ENCODE measurements at places on chromosomes 11 and 22.

DNA sequence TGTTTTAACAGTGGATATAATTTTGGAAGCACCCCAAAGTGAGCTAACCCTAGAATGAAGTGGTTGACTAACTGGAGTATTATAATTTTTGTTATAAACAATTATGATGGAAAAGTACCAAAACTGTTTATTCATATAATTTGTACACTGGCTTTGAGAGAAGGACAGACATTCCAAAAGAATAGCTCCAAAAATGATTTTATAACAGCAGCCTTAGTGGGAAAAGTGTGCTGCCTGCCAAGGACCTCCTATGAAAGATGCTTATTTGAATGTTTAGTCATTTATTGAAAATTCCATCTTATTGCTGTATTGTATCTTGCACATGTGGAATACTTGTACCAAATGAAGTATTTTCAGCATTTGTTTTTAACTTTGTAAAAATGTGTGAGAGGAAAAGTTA is 169.8 kb downstream of the GUCY1A2 start:
- DNase-seq: no peak

- DNase-seq: no peak
These were observed 205.4 kb upstream of the SNX19 start for GRCh38 chr11:131121426-131122333.

DNA sequence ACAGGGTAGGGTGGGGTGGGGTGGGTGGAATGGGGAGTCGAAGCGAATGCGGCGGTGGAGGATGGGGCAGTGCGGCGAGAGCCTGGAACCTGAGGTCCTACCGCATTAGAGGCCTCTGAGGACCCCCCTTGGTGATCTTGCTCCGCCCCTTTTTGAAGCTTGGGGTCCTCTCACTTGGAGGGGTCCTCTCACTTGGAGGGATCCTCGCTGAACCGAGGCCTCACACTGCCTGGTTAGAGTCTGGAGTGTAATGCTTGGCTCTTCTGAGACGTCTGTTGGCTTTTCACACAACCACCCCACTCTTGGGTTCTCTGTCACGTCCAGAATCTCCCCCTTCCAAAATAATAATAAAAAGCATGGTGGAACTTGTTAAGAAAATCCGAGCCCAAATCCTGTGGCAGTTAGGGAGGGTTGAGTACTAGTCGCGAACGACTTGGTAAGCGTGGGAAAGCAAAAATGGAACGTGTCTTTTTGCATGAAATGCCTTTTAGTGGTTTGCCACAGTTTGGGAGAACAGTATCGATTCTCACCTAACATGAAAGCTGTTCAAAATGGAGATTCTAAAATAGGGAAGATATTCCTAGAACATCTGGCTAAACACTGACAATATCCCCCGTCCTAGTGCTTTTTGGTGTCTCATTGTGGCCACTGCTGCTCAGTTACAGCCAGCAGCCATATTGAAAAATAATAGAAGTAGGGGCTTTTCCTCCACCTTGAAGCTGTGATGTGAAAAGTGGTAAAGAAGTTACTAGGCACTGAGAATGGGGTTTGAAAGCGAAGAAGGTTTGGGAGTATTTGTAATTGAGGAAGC is 822 bp downstream of the RBX1 start:
- DNase-seq: no peak

GRCh38 chr11:117002639-117003299 is 95.5 kb downstream of the SIK3 start:
- no peak for DNase-seq

DNA sequence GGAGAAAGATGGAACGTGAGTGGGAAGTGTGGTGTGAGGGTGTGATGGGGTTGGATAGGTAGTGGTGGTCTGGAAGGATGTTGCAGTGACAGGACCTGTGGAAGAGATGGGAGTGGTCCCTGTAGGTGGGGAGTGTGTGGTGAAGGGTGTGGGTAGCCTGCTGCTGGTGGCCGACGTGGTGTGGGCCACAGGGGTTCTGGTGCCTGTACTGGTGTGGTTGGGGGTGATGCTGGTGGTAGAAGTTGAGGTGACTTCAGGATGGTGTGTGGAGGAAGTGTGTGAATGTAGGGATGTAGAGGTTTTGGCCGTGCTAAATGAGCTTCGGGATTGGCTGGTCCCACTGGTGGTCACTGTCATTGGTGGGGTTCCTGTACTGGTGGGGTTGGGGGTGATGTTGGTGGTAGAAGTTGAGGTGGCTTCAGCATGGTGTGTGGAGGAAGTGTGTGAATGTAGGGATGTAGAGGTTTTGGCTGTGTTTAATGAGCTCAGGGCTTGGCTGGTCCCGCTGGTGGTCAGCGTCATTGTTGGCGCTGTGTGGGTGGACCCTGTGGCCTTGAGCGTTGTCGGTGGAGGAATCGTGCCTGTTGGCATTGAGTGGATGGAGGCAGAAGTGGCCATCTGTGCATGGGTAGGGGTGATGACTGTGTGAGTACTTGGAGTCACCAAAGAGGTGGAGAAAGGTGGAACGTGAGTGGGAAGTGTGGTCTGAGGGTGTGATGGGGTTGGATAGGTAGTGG is 19.1 kb downstream of the MUC6 start:
- no peak for DNase-seq

DNA sequence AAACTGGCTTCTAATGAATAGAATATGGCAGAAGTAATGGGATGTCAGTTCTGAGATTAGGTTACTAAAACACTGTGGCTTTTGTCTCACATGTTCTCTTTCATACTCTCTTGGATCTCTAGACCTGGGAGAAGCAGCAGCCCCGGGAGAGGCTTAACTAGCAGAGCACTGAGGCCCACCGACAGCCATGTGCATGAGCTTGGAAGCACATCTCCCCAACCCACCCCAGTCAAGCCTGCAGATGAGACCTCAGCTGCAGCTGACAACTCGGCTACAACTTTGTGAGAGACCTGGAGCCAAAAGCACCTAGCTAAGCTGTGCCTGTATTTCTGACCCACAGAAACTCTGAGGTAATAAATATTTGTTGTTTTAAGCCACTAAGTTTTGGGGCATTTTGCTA is 100.8 kb downstream of the TRIM29 start:
- DNase-seq: no peak

DNA sequence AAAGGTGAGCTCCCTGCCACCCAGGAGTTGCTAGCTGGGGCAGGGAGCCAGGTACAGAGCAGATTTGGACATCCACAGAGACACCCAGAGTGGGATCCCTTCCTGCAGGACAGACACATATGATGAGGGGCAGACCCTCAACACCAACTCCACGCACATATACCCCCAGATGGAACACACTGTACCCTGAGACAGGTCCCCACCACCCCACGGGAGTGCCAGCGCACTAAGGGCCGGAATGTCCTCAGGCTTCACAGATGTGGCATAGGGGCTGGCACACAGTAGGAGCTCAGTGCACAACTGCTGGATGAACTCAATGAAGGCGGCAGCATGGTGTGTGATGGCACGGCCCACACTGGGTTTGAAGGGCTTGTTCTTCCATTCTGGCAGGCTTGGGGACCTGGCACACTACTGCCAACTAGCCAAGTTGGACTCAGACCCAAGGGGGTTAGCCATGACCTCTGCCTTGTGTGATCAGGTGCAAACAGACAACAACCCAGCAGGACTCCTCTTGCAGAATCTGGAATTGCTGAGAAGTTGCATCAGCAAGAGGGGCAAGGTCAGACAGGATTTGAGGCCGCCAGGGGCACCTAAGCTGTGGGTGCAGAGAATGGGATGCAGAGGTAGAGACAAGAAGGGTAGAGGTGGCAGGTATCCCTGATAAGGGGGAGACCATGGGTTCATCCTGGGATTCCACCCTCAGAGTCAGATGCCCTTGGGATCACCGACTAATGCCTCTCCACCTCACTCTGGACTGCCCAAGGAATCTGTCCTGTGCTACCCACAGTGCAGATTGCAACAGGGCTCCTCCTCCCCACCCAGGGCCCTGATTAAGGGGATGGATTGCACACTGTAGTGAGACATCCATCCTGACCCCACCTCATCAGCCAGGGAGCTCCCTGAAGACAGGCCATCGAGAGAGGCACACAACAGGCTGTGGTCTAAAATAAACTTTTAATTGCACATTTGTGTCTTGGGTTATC is 2.4 kb downstream of the C22orf15 start:
- DNase-seq: no peak

- DNase-seq: peak; percentile 25
These were observed 120.9 kb upstream of the ZC3H12C start for GRCh38 chr11:109972181-109972715.

- no peak for DNase-seq
These were observed 456 bp upstream of the SPI1 start for GRCh38 chr11:47378836-47379170.

- DNase-seq: no peak
These were observed 1.4 kb upstream of the TPP1 start for GRCh38 chr11:6620636-6621035.

DNA sequence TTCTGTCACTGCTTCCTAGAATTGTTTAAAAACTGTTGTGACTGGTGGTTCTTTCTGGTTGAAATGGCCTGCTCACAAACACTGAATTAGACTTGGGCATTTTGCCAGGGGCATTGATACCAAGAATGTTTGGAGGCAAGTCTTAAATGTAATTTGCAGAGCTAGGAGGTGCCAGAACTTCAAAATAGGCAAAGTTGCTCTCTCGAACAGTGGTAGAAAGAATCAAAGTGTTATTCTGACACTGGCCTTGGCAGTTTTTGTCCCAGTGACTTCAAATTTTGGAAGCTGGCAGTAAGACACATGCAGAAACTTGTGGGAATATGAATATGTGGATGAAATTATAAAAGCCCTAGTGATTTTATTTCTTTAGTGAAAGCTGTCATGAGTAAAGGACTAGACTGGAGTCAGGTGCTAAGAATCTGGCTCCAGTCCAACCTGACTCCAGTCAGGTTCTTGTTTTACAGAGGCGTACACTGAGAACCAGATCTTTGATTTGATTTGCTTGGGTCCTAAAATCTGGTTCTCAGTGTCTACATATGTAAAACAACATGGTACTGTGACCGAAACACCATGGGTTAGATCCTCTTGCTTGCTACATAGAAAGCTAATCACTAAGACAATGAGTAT is 20.9 kb downstream of the SVIP start:
- no peak for DNase-seq

- DNase-seq: no peak
These were observed 34.7 kb downstream of the KMT2A start for GRCh38 chr11:118471030-118471429.

DNA sequence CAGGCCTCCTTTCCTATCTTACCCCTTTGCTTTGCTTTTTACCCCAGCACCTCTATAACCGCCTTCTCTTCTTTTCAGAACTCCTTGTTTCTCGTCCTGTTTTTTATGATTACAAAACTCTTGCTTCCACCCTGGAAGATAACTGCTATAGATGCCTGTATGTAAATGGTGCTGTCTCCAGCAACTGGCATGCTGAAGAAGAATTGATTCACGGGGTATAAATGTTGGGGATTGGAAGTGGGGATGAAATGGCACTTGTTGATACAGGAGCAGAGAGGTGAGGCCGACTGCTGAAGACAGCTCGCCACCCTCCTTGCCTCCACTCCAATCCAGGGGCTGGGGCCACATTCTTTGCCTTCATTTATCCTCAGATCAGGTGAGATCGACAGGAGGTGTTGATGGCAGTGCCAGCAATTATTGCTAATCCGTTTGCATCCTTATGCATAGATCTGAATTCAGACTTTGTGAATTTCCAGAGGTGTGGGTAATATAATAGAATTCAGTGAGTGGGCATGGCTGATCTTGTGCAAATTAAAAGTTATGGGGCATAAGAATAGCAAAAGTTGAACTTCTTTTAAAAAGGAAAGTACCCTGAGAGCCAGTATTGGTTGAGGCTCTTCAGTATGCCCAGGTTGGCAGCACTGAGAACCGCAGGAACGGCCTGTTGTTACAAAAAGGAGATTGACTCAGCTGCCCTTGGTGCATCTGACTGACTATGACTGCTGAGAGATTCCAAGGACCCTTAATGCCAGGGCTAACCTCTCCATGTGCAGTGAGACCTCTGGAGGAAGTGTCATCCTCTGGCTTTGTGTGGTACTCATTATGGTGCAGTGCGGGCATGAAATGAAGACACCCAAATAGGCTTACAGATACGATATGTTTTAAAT is 5.3 kb downstream of the NEAT1 start:
- DNase-seq: peak; percentile 40

DNA sequence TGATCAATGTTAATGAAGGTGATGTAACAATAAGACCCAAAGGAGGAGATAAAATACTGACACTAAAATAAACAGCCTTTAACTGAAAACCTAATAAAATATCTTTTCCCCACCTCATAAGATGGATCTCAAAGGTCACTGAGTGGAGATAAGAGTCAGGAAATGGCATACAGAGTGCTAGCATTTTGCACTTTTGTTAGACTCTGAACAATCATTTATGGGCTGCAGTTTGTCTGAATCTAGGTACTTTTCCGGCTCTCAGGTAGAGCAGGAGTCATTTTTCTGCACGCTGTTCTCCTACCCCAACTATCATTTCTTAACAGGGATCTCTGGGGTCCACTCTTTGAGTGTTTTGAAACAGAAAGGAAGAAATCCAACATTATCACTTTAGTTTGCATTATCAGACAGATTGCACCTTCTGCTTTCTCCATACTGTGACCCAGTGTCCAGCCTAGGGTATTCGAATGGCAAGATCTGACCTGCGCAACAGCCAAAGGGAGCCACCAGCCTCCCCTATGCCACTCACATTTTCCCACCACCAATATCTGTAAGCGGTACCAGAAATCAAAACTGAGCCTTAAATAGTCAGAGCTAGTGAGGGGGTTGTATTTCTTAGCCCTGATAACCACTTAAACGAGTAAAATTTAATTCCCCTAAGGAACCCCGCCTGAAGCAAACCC is 863 bp downstream of the SIAE start:
- no peak for DNase-seq

- no peak for DNase-seq
These were observed 1522.6 kb downstream of the FAM181B start for GRCh38 chr11:81211050-81211449.

DNA sequence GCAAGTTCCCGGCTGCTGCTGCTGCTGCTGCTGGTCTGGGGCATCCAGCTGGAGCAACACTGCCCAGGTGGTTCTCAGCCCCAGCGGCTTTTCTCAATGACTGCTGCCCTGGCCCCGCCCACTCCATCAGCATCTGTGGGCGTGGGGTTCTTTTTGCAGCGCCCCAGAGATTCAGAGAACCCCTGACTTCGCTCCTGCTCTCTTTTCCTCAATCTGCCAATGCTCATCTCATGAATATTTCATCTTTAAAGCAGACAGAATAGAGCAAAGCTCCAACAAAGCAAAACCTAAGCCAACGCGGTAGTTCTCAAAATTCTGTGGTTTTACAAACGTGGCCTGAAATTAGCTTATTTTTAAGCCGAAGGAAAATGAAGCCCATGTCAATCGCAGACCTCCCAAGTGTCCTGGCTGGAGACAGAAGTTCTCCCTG is 363.6 kb downstream of the CTTN start:
- DNase-seq: no peak

GRCh38 chr11:27524155-27524554 is 17.6 kb upstream of the LIN7C start:
- no peak for DNase-seq

- no peak for DNase-seq
These were observed 64.9 kb downstream of the SPECC1L start for GRCh38 chr22:24335496-24335895.

- DNase-seq: no peak
These were observed 84.3 kb upstream of the TMEM45B start for GRCh38 chr11:129731316-129731715.

- DNase-seq: no peak
These were observed 158.4 kb downstream of the ATG16L2 start for GRCh38 chr11:72972496-72973128.
